ENCODE measurements at places on chromosomes 7 and 10. TPM values are rescaled to one million over a fixed set of nuclear protein-coding genes. Genes with fewer than 3 reads are reported as not detected.

DNA sequence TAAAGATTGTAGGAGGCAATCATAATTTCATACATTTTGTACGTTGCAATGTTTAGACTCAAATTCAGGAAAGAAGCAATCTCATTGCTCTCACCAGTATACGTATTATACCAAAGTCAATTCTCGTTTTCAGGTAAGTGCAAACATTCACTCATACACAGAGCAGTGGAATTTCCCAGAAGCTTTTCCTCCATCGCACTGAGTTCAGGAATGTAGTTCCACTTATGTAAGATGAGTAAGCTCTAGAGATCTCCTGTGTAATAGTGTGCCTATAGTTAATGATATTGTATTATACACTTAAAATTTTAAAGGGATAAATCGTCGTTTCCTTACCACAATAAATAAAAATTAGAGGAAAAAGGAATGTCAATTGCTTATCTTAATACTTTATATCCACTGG, 470.8 kb upstream of the KCND2 start:
- no peak overlapping the region for H3K27ac ChIP-seq
- no peaks in the 10 kb centered on the region for H3K36me3 ChIP-seq
- no peaks in the 10 kb centered on the region for H3K4me1 ChIP-seq

PDK4 gene
- 0.88 TPM for total RNA-seq

- peaks cover 53% of the 10 kb centered on the region for H3K36me3 ChIP-seq
- no peaks in the 10 kb centered on the region for H3K4me1 ChIP-seq
- H3K27me3 ChIP-seq, result no peaks in the 10 kb centered on the region
- no peak for DNase-seq
- no peak overlapping the region for H3K27ac ChIP-seq
- no peak overlapping the region for H3K4me3 ChIP-seq
Measured at GRCh38 chr7:130129011-130129411, 58.7 kb downstream of the KLHDC10 start.

DNA sequence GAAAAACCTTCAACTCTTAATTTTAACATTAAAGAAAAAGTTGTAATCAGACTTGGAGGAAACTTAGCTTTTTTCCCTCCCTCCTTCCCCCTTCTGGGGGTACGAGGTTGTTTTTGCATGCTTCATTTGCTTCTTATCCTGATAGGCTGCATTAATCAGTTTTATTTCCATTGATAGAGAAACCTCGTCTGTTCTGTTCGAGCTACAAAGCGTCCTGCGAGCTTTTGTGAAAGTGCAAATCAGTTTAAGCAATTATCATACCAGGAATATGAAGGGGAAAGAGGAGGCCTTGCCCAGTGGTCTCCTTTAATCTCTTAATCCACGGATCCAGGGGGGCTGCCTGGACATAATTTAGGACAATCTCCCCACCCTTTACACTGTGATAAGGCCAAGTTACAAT, 7.5 kb downstream of the EMX2 start:
- no peak overlapping the region for H3K27ac ChIP-seq
- H3K4me1 ChIP-seq, result peaks cover 5% of the 10 kb centered on the region
- H3K4me3 ChIP-seq, result no peak overlapping the region
- H3K36me3 ChIP-seq, result no peaks in the 10 kb centered on the region
- H3K27me3 ChIP-seq, result peaks cover 100% of the 10 kb centered on the region

GRCh38 chr10:100836891-100837290, 75.9 kb upstream of the SLF2 start:
- no peak overlapping the region for H3K4me3 ChIP-seq
- H3K27ac ChIP-seq, result no peak overlapping the region
- H3K36me3 ChIP-seq, result no peaks in the 10 kb centered on the region
- DNase-seq, result no peak

GRCh38 chr10:97922022-97922758, 72.5 kb downstream of the GOLGA7B start:
- DNase-seq, result no peak
- H3K36me3 ChIP-seq, result no peaks in the 10 kb centered on the region

- H3K4me3 ChIP-seq, result no peak overlapping the region
- no peaks in the 10 kb centered on the region for H3K4me1 ChIP-seq
- H3K27me3 ChIP-seq, result no peaks in the 10 kb centered on the region
- DNase-seq, result peak; percentile 5
Measured at GRCh38 chr7:12436896-12437535, 33.4 kb upstream of the VWDE start.

GRCh38 chr7:327233-327931, 37.4 kb downstream of the FOXL3 start:
- H3K36me3 ChIP-seq, result no peaks in the 10 kb centered on the region
- no peak for DNase-seq
- peaks cover 9% of the 10 kb centered on the region for H3K27me3 ChIP-seq
- H3K27ac ChIP-seq, result no peak overlapping the region
- H3K4me1 ChIP-seq, result no peaks in the 10 kb centered on the region
- no peak overlapping the region for H3K4me3 ChIP-seq

DRGX gene
- total RNA-seq, result not detected

GRCh38 chr10:111126077-111126476, 49.2 kb downstream of the ADRA2A start:
- no peak overlapping the region for H3K4me3 ChIP-seq
- DNase-seq, result no peak
- no peaks in the 10 kb centered on the region for H3K36me3 ChIP-seq
- no peak overlapping the region for H3K27ac ChIP-seq
- no peaks in the 10 kb centered on the region for H3K4me1 ChIP-seq

DNA sequence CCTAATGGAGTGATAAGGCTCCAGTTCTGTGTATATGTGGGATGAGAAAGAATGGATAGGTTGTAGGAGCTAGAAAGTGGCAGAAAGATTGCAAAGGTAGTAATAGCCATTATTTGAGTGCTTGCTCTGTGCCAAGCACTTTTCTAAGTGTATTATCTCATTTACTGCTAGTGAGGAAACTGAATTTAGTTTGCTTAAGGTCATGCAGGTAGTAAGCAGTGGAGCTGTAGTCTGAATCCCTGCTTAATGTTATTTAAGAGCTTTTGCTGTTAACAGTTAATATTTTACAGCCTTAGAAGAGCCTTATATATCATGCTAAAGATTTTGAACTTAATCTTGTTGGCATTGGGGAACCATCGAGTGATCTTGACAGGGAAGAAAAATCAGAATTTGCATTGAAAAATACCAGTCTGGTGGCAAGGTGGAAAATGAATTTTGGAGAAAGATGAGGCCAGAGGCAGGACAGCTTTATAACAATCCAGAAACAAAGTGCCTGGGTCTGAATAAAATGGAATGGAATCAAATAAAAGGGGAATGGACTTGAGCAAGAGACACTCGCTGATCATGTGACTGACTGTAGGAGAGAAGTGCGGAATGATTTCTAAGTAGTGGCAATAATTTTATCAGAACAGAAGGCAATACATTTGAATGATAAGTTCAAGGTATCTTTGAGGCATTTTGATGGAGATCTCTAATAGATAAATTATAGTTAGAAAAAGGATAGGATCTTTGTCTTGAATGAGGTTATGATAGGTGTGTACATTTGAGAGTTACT, 15.2 kb downstream of the CAPZA2 start:
- peak; percentile 10 for DNase-seq
- peak overlapping the region; percentile 91 for H3K27ac ChIP-seq
- H3K27me3 ChIP-seq, result no peaks in the 10 kb centered on the region
- no peak overlapping the region for H3K4me3 ChIP-seq

DNA sequence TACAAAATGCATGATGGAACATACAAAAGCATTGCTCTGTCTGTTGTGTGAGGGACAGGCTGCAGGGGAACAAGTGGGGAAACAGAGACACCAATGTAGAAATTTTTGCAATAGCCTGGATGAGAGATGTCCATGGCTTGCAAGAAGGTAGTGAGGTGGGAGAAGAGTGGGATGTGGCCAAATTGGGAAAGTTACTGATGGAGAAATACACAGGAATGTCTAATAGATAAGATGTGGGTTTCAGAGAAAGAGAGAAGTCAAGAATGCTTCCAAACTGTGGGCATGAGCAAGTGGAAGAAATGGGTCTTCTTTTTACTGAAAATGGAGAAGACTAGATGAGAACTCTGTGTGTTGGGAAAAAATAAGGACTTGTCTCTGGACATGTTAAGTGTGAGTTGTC, 592.7 kb downstream of the TNS3 start:
- DNase-seq, result peak; percentile 30
- peaks cover 3% of the 10 kb centered on the region for H3K4me1 ChIP-seq
- no peaks in the 10 kb centered on the region for H3K27me3 ChIP-seq
- no peak overlapping the region for H3K27ac ChIP-seq

GRCh38 chr7:156478486-156478885, 162.1 kb upstream of the RNF32 start:
- H3K4me1 ChIP-seq, result no peaks in the 10 kb centered on the region
- H3K36me3 ChIP-seq, result no peaks in the 10 kb centered on the region
- no peak for DNase-seq

MLXIPL gene
- total RNA-seq, result 1.8 TPM

- H3K4me3 ChIP-seq, result no peak overlapping the region
- H3K27me3 ChIP-seq, result no peaks in the 10 kb centered on the region
- DNase-seq, result no peak
Measured at GRCh38 chr10:28711041-28711440, 33.7 kb downstream of the BAMBI start.

ITGA8 gene
- 1.6 TPM for total RNA-seq

GRCh38 chr10:78944723-78945312, 123.9 kb upstream of the ZMIZ1 start:
- DNase-seq, result peak; percentile 52
- no peaks in the 10 kb centered on the region for H3K36me3 ChIP-seq
- no peak overlapping the region for H3K4me3 ChIP-seq
- H3K27ac ChIP-seq, result peak overlapping the region; percentile 22

OR2F1 gene
- total RNA-seq, result not detected

PHKG1 gene
- 0.21 TPM for total RNA-seq

CYP26C1 gene
- total RNA-seq, result 0.06 TPM

- H3K4me3 ChIP-seq, result no peak overlapping the region
- peaks cover 19% of the 10 kb centered on the region for H3K36me3 ChIP-seq
- H3K27me3 ChIP-seq, result no peaks in the 10 kb centered on the region
- no peak for DNase-seq
- H3K4me1 ChIP-seq, result no peaks in the 10 kb centered on the region
Measured at GRCh38 chr10:86504510-86504909, 17.1 kb downstream of the WAPL start.

- H3K27ac ChIP-seq, result no peak overlapping the region
- H3K4me1 ChIP-seq, result no peaks in the 10 kb centered on the region
- H3K27me3 ChIP-seq, result peaks cover 12% of the 10 kb centered on the region
- H3K4me3 ChIP-seq, result no peak overlapping the region
Measured at GRCh38 chr10:8829592-8829991, 775.1 kb downstream of the GATA3 start.

ACTL6B gene
- total RNA-seq, result not detected

MACC1 gene
- total RNA-seq, result 0.06 TPM

GRCh38 chr7:99008181-99008631, 129.9 kb downstream of the TRRAP start:
- no peaks in the 10 kb centered on the region for H3K27me3 ChIP-seq
- peaks cover 51% of the 10 kb centered on the region for H3K36me3 ChIP-seq
- no peak overlapping the region for H3K4me3 ChIP-seq
- H3K4me1 ChIP-seq, result peaks cover 7% of the 10 kb centered on the region
- DNase-seq, result no peak

DNA sequence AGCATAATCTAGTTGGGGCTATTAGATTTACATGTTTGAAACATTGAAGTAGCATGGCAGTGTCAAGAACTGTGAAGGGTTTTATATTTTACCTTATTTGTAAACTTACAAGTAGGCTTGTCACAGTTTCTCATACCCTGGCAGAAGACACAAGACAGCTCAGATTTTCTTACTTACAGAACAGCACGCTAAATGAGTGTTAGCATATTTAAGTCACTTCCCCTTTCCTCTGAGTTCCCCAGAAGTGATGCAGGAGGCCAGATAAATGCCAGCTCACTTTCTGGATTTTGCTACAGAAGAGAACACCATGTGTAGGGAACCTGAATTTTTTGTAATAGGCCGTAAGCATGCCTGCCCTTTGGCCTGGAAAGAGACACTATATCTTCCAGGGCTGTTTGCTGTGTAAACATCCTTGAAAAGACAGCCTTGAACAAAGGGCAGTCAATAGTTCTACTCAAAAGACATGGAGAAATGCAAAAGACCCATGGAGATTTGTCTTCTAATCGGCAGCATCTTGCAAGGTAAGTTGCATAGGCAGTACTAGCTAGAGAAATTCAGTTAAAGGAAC, 279.1 kb downstream of the PHF14 start:
- H3K27ac ChIP-seq, result no peak overlapping the region
- H3K27me3 ChIP-seq, result no peaks in the 10 kb centered on the region
- no peaks in the 10 kb centered on the region for H3K36me3 ChIP-seq
- H3K4me3 ChIP-seq, result no peak overlapping the region
- H3K4me1 ChIP-seq, result no peaks in the 10 kb centered on the region

- H3K36me3 ChIP-seq, result no peaks in the 10 kb centered on the region
- H3K4me1 ChIP-seq, result peaks cover 4% of the 10 kb centered on the region
- H3K4me3 ChIP-seq, result no peak overlapping the region
- H3K27ac ChIP-seq, result no peak overlapping the region
- DNase-seq, result no peak
- no peaks in the 10 kb centered on the region for H3K27me3 ChIP-seq
Measured at GRCh38 chr7:41774966-41775365, 72.1 kb upstream of the INHBA start.

DNA sequence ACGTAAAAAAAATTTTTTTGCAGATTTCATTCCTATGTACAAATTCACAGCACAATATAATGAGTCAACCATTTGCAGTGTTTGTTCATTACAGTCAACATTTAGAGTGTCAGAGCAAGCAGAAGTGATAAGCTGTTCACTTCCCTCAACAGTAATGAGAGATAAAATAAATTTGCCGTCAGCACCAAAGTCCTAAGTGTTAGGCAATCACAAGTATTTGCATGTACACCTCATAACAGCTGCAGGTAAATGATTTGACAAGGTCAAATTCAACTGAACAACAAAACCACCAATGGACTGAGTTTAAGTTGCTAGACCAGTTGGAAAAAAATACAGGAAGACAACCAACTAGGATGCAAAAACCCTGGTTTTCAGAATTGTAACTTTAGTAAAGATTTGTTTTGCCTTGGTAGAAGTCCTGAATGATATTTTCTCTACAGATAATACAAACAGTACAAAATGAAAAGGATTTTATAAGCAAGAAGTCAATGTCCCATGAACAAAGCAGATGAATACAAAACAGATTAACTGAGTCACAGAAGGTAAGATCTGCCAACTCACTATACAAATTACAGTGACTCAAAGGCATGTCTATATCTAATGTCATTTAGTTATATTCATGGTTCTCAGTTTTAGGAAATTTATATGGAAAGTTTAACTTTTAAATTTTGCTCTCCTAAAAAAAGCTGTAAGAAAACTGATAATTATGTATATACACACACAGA, 10.4 kb downstream of the RAPGEF5 start:
- H3K4me1 ChIP-seq, result no peaks in the 10 kb centered on the region
- H3K27ac ChIP-seq, result no peak overlapping the region
- H3K36me3 ChIP-seq, result no peaks in the 10 kb centered on the region
- no peak for DNase-seq
- no peak overlapping the region for H3K4me3 ChIP-seq
- no peaks in the 10 kb centered on the region for H3K27me3 ChIP-seq

Data from cardiac muscle cell (in vitro differentiated cells and primary cell).